Neuronal stem cell (in vitro differentiated cells): ENCODE measurements at places on chromosomes 3 and 15.

- DNase-seq, result no peak
- H3K4me3 ChIP-seq, result no peak overlapping the region
- H3K36me3 ChIP-seq, result no peaks in the 10 kb centered on the region
- peaks cover 2% of the 10 kb centered on the region for H3K27me3 ChIP-seq
- H3K27ac ChIP-seq, result no peak overlapping the region
- peaks cover 3% of the 10 kb centered on the region for H3K4me1 ChIP-seq
Observed at GRCh38 chr15:31438601-31439265, 112.1 kb downstream of the KLF13 start.

DNA sequence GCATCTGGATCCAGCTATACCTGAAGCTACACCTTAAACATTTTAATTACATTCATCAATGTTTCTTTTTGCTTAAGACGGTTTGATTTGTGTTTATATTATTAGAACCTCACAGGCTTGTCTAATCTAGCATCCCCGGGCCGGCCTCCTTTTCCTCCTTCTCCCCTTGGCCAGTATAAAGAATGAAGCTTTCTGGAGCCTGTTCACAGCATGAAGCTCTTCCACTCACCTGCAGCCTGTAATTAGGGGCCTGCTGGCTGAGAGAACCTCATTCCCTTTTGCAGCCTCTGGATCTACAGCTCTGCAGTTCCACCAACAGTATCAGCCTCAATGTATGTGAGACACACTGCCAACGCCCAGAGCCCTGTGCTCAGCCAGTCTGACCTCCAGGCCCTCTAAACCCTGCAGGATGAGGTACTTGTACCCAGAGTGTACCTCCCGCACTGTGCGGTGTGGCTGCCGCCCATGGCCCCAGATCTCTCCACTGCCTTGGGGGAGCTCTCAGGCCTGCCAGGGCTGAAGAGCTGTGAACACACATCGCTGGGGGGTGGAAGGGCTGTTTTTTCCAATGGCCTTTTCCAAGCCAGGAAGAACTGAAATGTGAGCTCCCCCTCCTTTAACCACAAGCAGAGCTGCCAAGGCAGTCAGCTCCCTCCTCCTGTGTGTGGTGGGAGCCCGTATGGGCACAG is 114.7 kb upstream of the ALDH1A3 start:
- peaks cover 5% of the 10 kb centered on the region for H3K4me1 ChIP-seq
- H3K27me3 ChIP-seq, result no peaks in the 10 kb centered on the region
- no peak overlapping the region for H3K27ac ChIP-seq
- no peak overlapping the region for H3K4me3 ChIP-seq
- DNase-seq, result no peak
- H3K36me3 ChIP-seq, result no peaks in the 10 kb centered on the region

DNA sequence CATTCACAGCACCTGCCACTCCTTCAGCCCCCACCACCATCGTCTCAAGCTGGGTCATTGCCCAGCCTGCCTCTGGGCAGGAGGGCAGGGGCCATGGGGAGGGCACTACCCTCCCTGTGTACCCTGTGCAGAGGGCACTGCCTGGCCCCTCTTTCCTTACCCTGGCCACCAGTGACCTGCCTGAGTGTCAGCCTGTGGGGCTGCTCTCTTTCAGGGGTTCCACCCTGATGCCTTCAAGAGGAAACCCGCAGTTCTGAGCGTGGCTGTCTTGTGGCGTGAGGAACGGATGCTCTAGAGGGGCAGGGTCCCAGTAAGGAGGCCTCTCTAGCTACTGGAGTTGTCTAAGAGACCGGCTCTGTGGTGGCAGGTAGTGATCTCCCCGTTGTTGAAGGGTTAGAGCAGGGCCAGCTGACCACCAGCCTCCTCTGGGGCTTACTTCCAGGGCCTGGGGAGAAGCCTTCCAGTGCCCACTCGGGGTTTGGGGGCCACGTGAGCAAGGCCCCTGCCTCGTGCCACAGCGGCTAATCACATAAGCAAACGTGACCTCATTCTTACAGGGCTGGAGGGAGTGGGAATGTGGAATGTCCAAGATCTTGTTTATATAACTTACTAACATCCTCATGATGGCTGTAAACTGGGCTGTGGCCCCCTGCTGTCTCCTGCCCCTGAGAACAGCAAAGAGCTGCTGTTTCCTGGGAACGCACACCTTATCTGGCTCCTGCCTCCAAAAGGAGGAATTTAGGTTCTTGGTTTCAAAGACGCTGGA is 31.4 kb upstream of the SEC13 start:
- no peak overlapping the region for H3K27ac ChIP-seq
- no peaks in the 10 kb centered on the region for H3K36me3 ChIP-seq
- peaks cover 65% of the 10 kb centered on the region for H3K27me3 ChIP-seq

DNA sequence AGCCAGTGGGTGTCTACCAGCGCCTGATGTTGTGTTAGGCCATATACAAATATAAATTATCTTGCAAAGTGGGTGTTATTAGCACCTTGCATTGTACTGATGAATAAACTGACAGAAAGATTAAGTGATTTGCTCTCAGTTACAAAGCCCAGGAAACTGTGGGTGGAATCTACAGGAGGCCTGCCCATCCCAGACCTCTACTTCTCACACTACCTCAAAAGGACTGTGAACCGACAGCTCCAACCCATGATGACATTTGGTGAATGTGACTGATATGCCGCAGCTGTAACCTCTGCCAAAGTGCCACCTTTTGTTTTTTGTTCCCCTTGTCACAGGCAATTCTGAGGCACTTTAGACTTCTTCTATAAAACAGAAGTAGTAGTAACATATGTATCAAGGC is 43.7 kb upstream of the KCNMB2 start:
- no peaks in the 10 kb centered on the region for H3K27me3 ChIP-seq
- no peak for DNase-seq
- no peaks in the 10 kb centered on the region for H3K36me3 ChIP-seq
- H3K4me3 ChIP-seq, result no peak overlapping the region
- H3K4me1 ChIP-seq, result no peaks in the 10 kb centered on the region
- no peak overlapping the region for H3K27ac ChIP-seq

- no peak overlapping the region for H3K4me3 ChIP-seq
- H3K27me3 ChIP-seq, result no peaks in the 10 kb centered on the region
- no peak for DNase-seq
- no peaks in the 10 kb centered on the region for H3K4me1 ChIP-seq
- no peaks in the 10 kb centered on the region for H3K36me3 ChIP-seq
Observed at GRCh38 chr3:167151636-167152035, 228.5 kb downstream of the ZBBX start.

DNA sequence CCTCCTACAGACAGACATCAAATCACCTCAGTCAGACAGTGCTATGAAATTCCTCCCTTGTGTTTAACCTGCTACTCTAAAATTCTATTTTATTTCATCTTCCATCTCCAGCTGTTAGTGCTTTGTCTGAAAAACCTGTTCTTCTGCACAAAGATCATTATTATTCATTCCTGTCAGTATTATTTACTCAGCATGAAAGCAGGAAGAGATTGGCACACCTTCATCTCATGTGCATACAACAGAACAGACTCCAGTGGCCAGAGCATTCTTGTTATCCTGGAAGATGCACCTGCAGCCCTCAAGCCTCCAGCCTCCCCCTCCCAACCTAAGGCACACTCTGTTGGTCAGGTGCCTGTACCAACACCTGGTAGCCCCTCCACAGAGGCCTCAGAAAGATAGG is 1.8 kb upstream of the ROPN1B start:
- no peak for DNase-seq
- no peak overlapping the region for H3K4me3 ChIP-seq
- no peak overlapping the region for H3K27ac ChIP-seq
- no peaks in the 10 kb centered on the region for H3K36me3 ChIP-seq

DNA sequence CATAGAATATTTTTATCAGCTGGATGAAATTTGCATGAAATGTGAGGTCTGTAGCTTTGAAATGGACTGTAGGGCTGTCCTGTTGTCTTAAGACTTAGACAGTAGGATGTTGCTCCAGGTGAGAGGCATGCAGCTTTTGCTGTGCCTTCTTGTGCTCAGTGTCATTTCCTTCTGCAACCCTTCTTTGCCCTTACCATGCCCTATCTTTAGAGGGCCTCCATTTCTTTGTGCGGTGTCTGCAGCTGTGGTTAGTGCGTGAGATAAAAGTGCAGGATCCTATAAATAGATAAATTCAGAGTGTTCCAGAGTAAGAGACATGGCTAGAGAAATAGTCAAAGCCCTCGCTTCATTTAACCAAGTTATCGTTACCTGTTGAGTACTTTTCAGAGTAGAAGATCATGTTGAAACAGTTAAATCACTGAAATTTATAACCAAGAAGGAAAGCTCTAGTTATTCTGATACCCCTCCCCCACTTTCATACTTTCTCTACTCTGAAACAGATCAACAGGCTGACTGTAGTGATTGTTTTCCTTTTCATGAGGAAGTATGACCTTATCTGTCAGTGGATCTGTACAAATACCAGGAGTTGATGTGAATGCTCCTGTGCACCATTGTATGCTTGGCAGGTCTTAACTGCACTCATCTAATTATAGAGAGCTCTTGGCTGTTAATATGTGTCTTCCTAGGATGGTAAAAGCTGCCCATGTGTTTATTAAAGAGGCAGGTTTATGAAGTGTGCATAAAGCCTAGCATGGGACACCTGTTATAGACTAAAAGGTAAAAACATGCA is 18.2 kb downstream of the EIF3J start:
- no peak overlapping the region for H3K27ac ChIP-seq
- no peak overlapping the region for H3K4me3 ChIP-seq
- no peaks in the 10 kb centered on the region for H3K4me1 ChIP-seq
- DNase-seq, result no peak

DNA sequence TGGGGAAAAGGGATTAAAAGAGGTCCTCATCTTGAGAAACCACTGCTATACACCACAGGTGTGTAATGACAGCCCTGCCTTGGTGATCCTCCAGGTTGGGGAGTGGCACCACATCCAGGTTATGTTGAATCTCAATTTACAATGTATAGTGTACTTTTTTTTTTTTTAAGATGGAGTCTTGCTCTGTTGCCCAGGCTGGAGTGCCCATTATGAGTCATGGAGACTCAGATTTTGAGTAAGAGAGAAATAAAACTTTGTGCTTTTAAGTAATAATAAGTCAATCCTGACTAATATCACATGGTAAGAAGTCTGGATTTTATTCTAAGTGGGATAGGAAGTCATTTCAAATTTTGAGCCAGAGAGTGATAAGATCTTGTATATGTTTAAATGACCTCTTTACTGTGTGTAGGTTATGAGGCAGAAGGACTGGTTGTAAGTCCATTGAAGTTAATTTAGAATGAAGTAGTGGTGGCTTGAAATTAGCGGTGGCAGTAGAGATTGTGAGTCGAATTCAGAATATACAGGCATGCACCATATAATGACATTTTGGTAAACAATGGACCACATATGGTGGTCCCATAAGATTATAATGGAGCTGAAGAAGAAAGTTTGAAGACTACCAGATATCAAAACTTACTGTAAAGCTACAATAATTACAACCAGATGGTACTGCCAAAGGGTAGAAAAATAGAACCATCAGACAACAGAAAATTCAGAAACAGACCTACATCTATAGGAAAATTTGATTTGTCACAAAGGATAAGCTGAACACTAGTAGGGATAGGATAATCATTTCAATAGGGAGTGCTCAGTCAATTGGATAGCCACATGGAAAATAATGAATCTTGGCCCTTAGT is 20.7 kb downstream of the POPDC2 start:
- H3K4me3 ChIP-seq, result no peak overlapping the region
- no peaks in the 10 kb centered on the region for H3K27me3 ChIP-seq
- DNase-seq, result no peak
- no peak overlapping the region for H3K27ac ChIP-seq

GRCh38 chr3:4281991-4282390 is 21.2 kb upstream of the SETMAR start:
- DNase-seq, result no peak
- H3K4me1 ChIP-seq, result peaks cover 7% of the 10 kb centered on the region
- no peaks in the 10 kb centered on the region for H3K27me3 ChIP-seq
- no peak overlapping the region for H3K4me3 ChIP-seq

- no peaks in the 10 kb centered on the region for H3K27me3 ChIP-seq
- H3K4me1 ChIP-seq, result no peaks in the 10 kb centered on the region
- H3K27ac ChIP-seq, result no peak overlapping the region
- H3K4me3 ChIP-seq, result no peak overlapping the region
- H3K36me3 ChIP-seq, result peaks cover 19% of the 10 kb centered on the region
- no peak for DNase-seq
Observed at GRCh38 chr15:49103002-49103401, 52.4 kb downstream of the COPS2 start.

DNA sequence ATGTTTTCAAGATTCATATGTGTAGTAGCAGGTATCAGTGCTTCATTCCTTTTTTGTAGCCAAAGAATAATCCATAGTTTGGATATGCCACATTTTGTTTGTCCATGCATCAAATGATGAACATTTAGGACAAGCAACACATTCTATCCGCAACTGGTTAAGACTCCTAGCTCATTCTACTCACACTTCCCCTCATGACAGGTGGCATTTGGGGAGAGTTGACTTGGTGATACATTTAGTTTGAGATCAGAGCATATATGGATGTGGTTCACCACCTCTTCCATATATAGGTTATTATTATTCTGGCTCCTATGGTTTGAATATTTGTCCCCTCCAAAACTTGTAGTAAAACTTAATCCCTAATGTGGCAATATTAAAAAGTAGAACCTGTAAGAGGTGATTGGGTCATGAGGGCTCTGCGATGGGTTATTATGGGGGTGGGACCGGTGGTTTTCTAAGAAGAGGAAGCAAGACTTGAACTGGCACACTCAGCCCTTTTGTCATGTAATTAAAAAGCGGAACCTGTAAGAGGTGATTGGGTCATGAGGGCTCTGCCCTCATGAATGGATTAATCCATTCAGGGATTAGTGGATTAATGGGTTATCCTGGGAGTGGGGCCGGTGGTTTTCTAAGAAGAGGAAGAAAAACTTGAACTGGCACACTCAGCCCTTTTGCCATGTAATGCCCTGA is 75.3 kb upstream of the HRH1 start:
- no peak overlapping the region for H3K27ac ChIP-seq
- H3K27me3 ChIP-seq, result no peaks in the 10 kb centered on the region
- H3K4me3 ChIP-seq, result no peak overlapping the region
- H3K36me3 ChIP-seq, result no peaks in the 10 kb centered on the region
- no peak for DNase-seq

GRCh38 chr3:69766638-69767037 is 27.4 kb downstream of the MITF start:
- no peak overlapping the region for H3K4me3 ChIP-seq
- no peaks in the 10 kb centered on the region for H3K4me1 ChIP-seq
- DNase-seq, result no peak
- H3K36me3 ChIP-seq, result no peaks in the 10 kb centered on the region
- H3K27ac ChIP-seq, result no peak overlapping the region

DNA sequence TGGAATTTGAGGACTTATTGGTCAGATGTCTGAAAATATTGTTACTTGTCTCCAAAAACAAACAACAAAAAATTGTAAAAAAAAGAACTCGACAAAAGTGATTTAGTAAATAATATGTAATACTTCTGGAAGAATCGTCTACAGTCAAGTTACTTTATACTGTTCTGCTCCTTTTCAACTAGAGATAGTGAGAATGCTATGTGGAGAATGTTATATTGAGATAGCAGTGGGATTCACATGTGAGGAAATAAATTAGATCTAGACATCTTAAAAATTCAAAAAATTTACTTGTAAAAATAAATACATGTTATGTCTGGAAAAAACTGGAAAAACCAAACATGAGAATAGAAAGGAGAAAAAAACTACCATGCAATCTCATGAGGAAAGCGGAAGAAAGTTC is 64.9 kb downstream of the SGO1 start:
- peaks cover 7% of the 10 kb centered on the region for H3K36me3 ChIP-seq
- DNase-seq, result no peak
- no peaks in the 10 kb centered on the region for H3K4me1 ChIP-seq
- no peak overlapping the region for H3K27ac ChIP-seq
- no peak overlapping the region for H3K4me3 ChIP-seq
